Fibroblast of the aortic adventitia (primary cell): ENCODE measurements at places on chromosomes 6 and 20. TPM values are rescaled to one million over a fixed set of nuclear protein-coding genes. Genes with fewer than 3 reads are reported as not detected.

Gene SLC16A10
- total RNA-seq = not detected in 2 replicates

Gene ZNF831
- total RNA-seq = 0.98 TPM in 1 of 2 replicates, not detected in the other

Gene PXDC1
- total RNA-seq = 17.6 and 39.4 TPM in 2 replicates

Gene TUBB1
- total RNA-seq = not detected in 2 replicates

Gene CNKSR3
- total RNA-seq = 4.3 and 11.7 TPM in 2 replicates

Gene SMLR1
- not detected in 2 replicates for total RNA-seq

Gene FLRT3
- total RNA-seq = 0.54 and 5.9 TPM in 2 replicates

Gene POLH
- total RNA-seq = 12.4 and 30.6 TPM in 2 replicates

Gene TRIM15
- not detected in 2 replicates for total RNA-seq

Gene PAK5
- total RNA-seq = 0.16 TPM in 1 of 2 replicates, not detected in the other

Gene LYRM2
- total RNA-seq = 19.6 and 35.5 TPM in 2 replicates

Gene SLC18B1
- 6.8 and 17.8 TPM in 2 replicates for total RNA-seq

Gene OR12D3
- not detected in 2 replicates for total RNA-seq

Gene XKR7
- not detected in 2 replicates for total RNA-seq

Gene VIP
- total RNA-seq = not detected in 2 replicates

Gene HLA-DRB5
- not detected in 2 replicates for total RNA-seq

Gene VAPB
- total RNA-seq = 16.0 and 17.2 TPM in 2 replicates

Gene GSTA1
- total RNA-seq = not detected in 2 replicates

Gene INSM1
- total RNA-seq = not detected in 2 replicates

Gene ZNF292
- total RNA-seq = 34.7 and 42.6 TPM in 2 replicates

Gene DEFB124
- total RNA-seq = not detected in 2 replicates

Gene AHCY
- 29.3 and 88.3 TPM in 2 replicates for total RNA-seq

Gene CPNE5
- total RNA-seq = 0.16 and 0.18 TPM in 2 replicates

Gene HDGFL1
- total RNA-seq = not detected in 2 replicates

Gene KCNB1
- 0.27 and 0.41 TPM in 2 replicates for total RNA-seq

Gene TNXB
- 54.0 and 315 TPM in 2 replicates for total RNA-seq

Gene UNC5CL
- total RNA-seq = 0.74 TPM in 1 of 2 replicates, not detected in the other

Gene PLA2G7
- total RNA-seq = 7.8 TPM in 1 of 2 replicates, not detected in the other

Gene ARG1
- not detected in 2 replicates for total RNA-seq

Gene SAPCD1
- 0.90 and 6.2 TPM in 2 replicates for total RNA-seq

Gene COX7A2
- 34.1 and 197 TPM in 2 replicates for total RNA-seq

Gene SLC32A1
- not detected in 2 replicates for total RNA-seq

Gene CALHM4
- total RNA-seq = not detected in 2 replicates

Gene SLC22A3
- 0.72 and 1.5 TPM in 2 replicates for total RNA-seq

Gene SLC26A8
- 0.18 TPM in 1 of 2 replicates, not detected in the other for total RNA-seq

Gene FOXF2
- 0.25 and 8.1 TPM in 2 replicates for total RNA-seq

Gene LRFN2
- total RNA-seq = not detected in 2 replicates

Gene TNFRSF6B
- total RNA-seq = 0.36 TPM in 1 of 2 replicates, not detected in the other

Gene TNF
- total RNA-seq = not detected in 2 replicates

Gene GNMT
- total RNA-seq = 0.25 and 0.36 TPM in 2 replicates

Gene RNF144B
- total RNA-seq = 0.54 and 1.2 TPM in 2 replicates

Gene DDX27
- total RNA-seq = 29.3 and 42.8 TPM in 2 replicates

Gene MYL9
- 43.6 and 50.0 TPM in 2 replicates for total RNA-seq

Gene THEMIS
- under 0.01 TPM in 1 of 2 replicates, not detected in the other for total RNA-seq

Gene NEU1
- total RNA-seq = 35.8 and 48.2 TPM in 2 replicates

Gene C20orf202
- 0.09 TPM in 1 of 2 replicates, not detected in the other for total RNA-seq

Gene TMEM244
- total RNA-seq = 0.45 TPM in 1 of 2 replicates, not detected in the other

Gene CLVS2
- not detected in 2 replicates for total RNA-seq

Gene C4B
- 4.1 and 19.4 TPM in 2 replicates for total RNA-seq

Gene MKKS
- 2.9 and 16.8 TPM in 2 replicates for total RNA-seq

Gene OPRM1
- not detected in 2 replicates for total RNA-seq

Gene B4GALT5
- total RNA-seq = 23.4 and 33.0 TPM in 2 replicates

Gene POM121L2
- total RNA-seq = not detected in 2 replicates

Gene PTK6
- not detected in 2 replicates for total RNA-seq

Gene SLX4IP
- total RNA-seq = 4.0 and 7.0 TPM in 2 replicates

Gene CPXM1
- 3.8 and 48.5 TPM in 2 replicates for total RNA-seq

Gene TULP1
- total RNA-seq = not detected in 2 replicates

Gene SLC22A23
- total RNA-seq = 7.8 and 9.0 TPM in 2 replicates

Gene RBM24
- 0.65 and 1.9 TPM in 2 replicates for total RNA-seq
